ENCODE measurements at places on chromosomes 3 and 15. TPM values are rescaled to one million over a fixed set of nuclear protein-coding genes. Genes with fewer than 3 reads are reported as not detected.

DNA sequence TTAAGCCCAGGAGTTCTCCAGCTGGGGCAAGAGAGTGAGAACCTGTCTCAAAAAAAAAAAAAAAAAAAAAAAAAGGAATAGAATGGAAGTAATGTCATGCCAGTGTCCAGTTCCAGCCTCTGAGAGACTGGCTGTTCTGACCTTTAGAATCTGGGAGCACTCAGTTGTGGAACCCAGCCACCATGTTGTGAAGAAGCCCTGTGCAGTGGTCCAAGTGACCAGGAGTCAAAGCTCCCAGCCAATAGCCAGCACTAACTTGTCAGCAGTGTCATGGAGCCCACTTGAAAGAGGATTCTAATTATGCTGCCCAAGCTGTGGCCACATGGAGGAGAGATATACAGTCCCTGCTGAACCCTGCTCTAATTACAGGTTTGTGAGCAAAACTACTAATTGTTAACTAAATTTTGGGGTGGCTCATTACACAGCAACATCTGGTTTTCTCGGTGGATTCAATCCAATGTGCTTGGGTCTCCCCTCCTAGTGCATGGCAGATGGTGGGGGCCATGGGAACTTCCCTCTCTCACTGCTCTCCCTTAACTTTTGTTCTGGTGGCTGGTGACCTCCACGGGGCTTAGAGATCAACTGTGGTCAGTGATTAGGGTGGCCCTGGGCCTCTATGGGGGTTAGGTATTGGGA lies 55.5 kb downstream of the CLEC3B start:
- ATAC-seq, result no peak

DNA sequence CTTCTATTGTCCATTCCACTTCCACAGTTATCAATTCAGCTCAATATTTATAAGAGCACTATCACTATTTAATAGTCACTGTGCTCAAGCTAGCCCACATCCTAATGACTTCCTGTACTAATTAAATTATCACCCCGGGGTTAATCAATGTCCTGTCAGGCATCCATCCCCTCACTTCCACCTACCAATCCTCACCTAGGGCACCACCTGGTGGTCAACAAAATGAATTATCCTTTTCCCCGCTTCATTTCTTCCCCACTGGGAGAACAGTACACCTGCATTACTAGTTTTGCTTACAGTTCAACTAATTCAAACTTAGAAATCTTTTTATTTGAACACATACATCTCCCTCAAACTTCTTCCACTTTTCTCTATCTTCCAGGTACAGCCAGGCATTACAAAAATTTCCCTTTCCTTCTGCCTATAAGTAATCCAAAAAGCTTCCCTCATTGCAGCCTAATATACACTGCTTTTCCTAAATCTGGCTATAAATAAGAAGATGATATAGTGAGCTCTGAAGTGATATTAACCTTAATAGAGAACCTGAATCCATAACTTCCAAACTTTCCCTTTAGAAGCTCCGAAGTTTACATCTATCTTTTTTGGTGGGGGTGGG lies 68.5 kb downstream of the TMCC1 start:
- peak; percentile 53 for ATAC-seq

- no peak for ATAC-seq
These were observed 10.8 kb upstream of the PDIA3 start for GRCh38 chr15:43735416-43735815.

- no peak for ATAC-seq
These were observed 39.2 kb upstream of the LEKR1 start for GRCh38 chr3:156787001-156787400.

DNA sequence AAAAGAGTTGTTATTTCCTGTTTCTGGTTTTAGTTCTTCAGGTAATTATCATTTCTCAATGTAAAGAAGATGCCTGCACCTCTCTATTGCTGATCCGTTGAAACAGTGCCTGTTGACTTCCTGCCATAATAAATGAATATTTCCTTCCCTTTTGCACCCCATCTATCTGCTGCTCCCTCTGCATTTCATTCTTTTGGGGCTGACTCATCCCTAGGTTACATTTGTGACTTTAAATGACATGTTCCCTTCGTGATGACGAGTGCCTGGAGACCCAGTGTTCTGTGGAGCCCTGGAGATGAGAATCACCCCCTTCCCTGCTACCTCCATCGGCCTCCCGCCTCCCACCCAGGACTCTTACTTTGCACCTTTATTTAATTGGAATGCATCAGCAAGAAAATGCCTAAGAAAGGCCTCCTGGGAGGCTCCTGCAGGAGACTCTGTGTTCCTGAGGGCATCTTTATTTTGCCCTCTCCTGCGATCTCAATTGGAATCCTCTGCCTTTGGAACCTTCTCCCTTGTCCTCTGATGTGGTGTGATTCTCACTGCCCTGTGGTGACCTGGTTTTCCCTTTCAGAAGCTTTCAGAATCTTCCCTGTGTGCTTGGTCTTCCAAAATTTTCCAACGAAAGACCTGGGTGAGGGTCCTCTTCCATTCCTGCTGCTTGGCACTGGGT lies 13.7 kb downstream of the LRRK1 start:
- no peak for ATAC-seq

DNA sequence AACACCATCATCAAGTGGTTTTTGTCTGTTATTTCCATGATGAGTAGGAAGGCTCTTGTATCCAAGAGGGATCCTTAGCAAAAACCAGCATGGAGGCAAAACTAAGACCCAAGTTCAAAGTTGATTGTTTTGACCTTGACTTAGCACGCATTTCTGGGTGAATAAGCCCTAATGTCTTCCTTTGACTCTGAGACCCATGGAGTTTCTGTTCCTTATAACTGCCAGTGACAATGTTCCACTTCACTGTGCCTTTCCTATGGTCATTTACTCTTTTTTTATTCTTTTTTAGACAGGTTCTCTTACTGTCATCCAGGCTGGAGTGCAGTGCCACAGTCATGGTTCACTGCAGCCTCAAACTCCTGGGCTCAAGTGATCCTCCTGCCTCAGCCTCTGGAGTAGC lies 118.2 kb upstream of the MRPL3 start:
- no peak for ATAC-seq

- ATAC-seq, result peak; percentile 98
These were observed 26.9 kb upstream of the ZBBX start for GRCh38 chr3:167406876-167407492.

DNA sequence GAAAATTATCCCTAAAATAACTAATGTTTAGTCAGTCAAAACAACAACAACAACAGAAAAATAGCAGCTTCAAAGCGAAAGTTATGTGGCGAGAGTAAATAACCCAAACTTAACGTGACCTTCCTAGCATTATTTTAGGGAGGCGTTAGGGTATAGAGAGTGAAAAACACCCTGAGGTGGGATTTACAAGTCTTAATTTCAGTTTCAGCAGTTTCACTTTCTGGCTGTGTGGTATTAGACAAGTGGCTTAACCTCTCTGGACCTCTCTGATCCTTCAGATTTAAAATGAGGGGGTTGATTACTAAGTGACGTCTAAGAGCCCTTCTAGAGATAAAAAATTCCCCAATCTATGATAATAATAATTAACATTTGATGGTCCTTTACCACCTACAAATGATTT lies 291.2 kb downstream of the ZBTB20 start:
- no peak for ATAC-seq

GRCh38 chr3:158845765-158846350 lies 44.0 kb downstream of the MFSD1 start:
- peak; percentile 29 for ATAC-seq

DNA sequence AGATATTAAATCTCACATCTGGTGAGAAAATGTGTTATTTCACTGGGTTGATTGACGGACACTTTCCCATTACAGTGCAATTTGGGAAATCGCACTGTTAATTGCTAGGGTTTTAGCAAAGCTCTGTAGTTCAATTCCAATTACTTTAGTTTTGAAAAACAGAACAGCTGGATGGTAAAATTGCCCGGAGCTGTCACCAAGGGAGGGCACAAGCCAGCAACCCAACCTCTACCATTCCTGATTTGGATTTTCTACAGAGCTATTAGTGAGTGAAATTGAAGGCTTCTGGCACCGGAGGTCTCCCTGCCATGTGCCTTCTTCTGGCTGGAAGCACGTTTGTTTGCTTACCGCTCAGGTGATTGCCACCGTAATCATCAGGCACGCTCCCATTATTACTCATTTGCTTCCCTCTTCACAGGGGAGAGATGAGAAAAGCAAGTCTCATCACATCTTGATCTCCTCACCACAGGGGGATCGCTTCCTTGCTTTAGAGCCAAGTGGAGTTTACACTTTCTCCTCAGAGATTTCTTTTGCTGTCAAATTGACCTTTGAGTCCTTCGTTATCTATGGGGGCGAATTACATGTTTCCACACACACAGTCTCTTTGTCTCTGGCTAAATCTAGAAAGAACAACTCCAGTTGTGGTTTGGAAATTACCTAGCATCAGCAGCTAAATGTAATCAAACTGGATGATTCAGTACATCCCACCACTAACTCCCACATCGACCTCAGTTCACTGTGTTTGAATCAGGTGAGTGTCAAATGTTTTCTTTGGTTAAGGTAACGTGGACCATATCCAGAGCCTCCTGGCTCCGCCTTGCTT lies 421.7 kb upstream of the GOLIM4 start:
- no peak for ATAC-seq

- peak; percentile 44 for ATAC-seq
These were observed 42.5 kb downstream of the TAMM41 start for GRCh38 chr3:11803977-11804892.

DNA sequence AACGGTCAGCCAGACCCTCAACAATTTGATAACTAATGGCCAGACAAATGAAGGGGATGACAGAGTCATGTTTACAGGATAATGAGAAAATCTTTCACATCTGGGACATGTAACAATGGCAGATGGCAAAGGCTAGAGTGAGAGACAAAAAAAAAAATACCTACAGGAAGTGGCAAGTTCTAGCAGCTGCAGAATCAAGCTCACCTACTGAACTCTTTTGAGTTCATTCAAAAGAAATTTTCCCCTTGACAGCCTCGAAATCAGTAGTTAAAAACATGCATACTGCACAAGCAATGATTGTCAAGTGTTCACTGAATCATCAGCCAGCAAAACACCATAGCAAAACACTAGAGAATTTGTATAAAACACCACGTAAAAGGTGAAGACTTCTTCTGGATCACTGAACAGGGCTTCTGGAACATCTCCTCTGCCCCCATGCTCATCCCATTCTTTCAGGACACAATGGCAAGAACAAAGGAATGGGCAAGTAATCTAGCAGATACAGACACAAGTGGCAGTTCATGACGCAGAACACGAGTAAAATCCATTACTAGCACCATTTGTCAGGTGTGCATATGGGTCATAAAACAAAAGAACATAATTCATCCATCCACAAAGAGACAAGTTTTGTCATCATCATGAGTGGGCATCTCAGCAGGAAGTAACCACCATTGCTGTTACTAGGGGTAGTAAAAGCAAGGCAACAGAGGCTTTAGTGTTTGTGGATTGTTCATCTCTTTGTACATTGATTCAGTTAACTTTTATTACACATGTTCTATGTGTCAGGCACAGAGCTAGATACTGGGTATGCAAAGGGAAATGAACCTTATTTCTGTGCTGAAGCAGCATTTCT lies 13.8 kb upstream of the KCNMB2 start:
- peak; percentile 27 for ATAC-seq

GRCh38 chr3:197399486-197399885 lies 101.1 kb upstream of the DLG1 start:
- no peak for ATAC-seq

CCDC39 gene
- not detected for total RNA-seq

DCBLD2 gene
- 34.9 TPM for total RNA-seq

ACTC1 gene
- total RNA-seq, result not detected

KIF15 gene
- 0.54 TPM for total RNA-seq

NGLY1 gene
- total RNA-seq, result 105 TPM

CFAP100 gene
- not detected for total RNA-seq

KBTBD13 gene
- total RNA-seq, result not detected

ZNF662 gene
- 1.9 TPM for total RNA-seq

All from motor neuron (in vitro differentiated cells).